ENCODE measurements at places on chromosomes 4 and X.

GRCh38 chrX:49139713-49140112 lies 16.2 kb upstream of the GPKOW start:
- DNase-seq = no peak

DNA sequence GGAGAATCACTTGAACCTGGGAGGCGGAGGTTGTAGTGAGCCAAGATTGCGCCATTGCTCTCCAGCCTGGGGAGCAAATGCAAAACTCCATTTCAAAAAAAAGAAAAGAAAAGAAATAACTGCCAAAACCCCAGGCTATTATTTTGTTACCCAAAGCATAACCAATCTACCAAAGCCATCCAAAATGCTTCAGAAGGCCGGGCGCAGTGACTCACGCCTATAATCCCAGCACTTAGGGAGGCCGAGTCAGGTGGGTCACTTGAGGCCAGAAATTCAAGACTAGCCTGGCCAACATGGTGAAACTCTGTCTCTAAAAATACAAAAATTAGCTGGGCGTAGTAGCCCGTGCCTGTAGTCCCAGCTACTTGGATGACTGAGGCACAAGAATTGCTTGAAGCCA lies 49.8 kb downstream of the SMIM31 start:
- DNase-seq = no peak

- no peak for DNase-seq
These were observed 199.5 kb upstream of the ZCCHC13 start for GRCh38 chrX:74104356-74105015.

- DNase-seq = peak; percentile 17
These were observed 57.5 kb downstream of the TEC start for GRCh38 chr4:48212165-48212564.

GRCh38 chr4:39023059-39023458 lies 9.2 kb downstream of the TMEM156 start:
- no peak for DNase-seq

- peak; percentile 27 for DNase-seq
These were observed 57.1 kb upstream of the ATXN3L start for GRCh38 chrX:13376857-13377549.

GRCh38 chr4:91170768-91171167 lies 1043.6 kb downstream of the CCSER1 start:
- DNase-seq = no peak

DNA sequence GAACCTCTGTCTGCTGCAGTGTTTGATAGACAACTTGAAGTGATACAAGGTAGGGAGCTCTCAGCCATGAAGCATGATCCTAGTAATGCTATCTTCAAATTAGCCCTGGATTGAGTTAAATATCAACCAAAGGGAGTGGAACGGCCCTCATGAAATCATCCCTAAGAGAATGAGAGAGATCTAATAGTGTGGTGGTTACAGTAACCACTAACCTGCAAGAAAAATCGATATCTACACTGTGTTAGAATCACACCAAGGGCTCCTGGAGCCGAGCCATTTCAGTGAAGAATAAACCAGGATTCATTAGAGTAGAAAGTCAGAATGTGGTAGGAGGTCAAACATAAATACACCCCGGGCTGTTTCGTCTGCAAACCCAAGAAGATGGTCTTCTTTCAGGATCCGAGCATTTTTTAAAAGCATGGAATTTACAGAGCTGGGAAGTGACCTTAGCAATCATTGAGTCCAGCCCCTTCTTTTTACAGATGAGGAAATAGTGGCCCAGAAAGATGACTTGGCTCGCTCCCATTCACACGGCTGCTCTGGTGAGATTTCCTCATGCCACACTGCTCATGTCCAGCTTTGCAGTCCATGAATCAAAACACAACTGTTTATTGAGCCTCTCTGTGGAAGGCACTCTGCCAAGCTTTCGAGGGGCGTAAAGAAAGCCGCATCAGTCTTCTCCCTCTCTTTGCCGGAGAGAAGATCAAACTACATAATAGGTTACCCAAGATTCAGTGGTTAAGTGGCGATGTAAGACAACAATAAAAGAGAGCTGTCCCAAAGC lies 5.5 kb upstream of the DCTD start:
- no peak for DNase-seq

DNA sequence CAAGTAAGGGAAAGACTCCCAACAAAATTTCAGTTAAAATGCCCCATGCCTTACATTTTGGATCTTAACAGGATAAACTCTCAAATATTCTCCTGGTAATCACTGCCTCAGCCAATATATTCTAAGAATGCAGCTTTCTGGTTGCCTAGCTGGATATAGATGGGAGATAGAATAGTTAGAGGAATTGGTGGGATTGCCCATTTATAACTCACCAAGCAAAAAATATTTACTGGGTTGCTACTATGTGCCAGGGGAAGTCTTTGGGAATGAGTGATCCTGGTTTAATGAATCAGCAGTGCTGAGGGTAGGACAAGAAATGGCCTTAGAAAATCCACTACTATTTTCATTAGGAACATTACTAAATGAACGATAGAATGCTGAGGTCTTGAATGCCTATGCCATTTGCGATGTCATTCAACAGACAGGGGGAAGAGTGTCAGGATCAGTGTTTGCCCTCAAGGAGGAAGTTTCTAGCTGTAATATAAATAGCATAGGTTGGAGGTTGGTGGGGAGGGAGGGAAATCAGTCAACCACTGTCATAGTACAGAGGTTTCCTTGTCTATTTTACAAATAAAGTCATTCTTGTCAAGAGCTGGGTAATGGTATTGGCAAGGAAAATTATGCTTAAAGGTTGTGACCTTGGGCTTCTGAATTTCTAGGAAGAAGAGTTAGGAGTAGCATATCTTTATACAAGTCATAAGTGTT lies 63.5 kb downstream of the ENOPH1 start:
- DNase-seq = no peak

GRCh38 chr4:169945636-169946035 lies 80.6 kb downstream of the MFAP3L start:
- DNase-seq = no peak

DNA sequence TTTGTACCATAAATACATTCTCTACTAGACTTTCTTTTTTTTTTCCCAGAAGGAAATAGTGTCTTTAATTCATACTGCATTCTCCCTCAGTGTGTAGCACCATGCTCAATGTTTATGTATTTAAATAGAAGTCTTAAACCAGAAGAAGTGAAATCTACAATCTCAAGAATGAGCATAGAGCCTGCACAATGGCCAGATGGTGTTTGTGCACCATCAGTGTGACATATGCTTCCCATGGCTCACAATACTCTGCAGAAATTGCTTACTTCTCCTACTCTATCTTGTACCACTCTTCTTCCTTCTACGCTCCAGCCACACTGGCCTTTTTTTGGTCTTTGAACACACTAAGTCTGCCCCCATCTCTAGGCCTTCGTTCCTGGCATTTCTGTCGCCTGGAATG lies 2.6 kb upstream of the DOCK11 start:
- no peak for DNase-seq

DNA sequence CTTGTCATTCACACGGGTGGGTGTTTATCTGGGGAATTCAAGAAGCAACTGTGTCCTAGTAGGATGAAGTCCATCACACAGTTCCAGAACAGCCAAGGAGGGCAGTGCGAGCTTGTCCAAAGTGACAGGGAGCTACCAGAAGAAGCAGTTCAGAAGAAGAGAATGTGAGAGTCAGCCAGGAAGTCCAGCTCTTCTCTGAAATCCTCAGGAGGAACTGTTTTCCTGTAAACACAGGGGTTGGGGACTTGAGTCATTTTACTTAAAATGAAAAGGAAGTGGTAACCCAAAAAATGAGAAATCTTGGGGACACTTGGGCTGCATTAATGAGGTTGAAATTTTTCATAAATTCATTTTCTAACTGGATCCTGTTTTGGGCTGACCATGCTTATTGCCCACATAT lies 8.2 kb upstream of the TLR10 start:
- peak; percentile 36 for DNase-seq

- DNase-seq = no peak
These were observed 56.7 kb upstream of the ENPP6 start for GRCh38 chr4:184274286-184274951.

- no peak for DNase-seq
These were observed 6.2 kb downstream of the MSX1 start for GRCh38 chr4:4865705-4866123.

DNA sequence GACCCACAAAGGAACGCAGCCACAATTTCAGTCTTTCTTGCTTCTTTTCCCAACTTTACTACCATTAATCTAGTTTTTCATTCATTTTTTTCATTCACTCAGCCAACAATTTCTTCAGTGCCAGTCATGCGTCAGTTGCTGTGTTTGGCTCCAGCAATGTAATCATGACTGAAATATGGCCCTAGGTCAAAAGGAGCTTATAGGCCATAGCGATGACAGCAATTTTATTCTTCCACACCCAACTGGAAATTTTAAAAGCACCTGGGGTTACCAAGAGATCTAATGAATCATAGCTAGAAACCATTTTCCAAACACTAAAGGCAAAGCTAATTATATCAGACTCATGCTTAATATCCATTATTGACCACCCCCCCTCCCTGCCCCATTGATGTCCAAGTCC lies 29.8 kb upstream of the C1QTNF7 start:
- no peak for DNase-seq

- no peak for DNase-seq
These were observed 75.3 kb upstream of the USP38 start for GRCh38 chr4:143109376-143109775.

DNA sequence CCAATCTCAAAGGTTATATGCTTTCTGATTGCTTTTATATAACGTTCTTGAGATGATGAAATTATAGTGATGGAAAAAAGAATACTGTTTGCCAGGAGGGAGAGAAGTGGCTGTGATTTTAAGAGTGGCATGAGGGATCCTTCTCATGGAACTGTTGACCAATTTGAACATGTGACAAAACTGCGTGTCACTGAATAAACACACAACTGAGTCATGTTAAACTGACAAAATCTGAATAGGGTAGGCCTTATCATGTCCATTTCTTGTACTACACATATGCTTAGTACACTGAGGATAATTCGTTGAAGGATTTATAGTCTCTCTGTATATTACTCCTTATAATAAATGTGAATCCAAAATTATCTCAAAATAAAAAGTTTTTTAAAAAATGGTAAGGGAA lies 22.2 kb upstream of the HSPA4L start:
- no peak for DNase-seq

GRCh38 chrX:39854772-39855747 lies 242.7 kb downstream of the BCOR start:
- DNase-seq = peak; percentile 96

- DNase-seq = no peak
These were observed 234.2 kb downstream of the FRAS1 start for GRCh38 chr4:78291277-78291676.

- no peak for DNase-seq
These were observed 10.4 kb downstream of the PAQR3 start for GRCh38 chr4:78928835-78929234.

GRCh38 chr4:168386002-168386401 lies 67.5 kb upstream of the DDX60 start:
- no peak for DNase-seq

GRCh38 chrX:34638116-34638515 lies 19.0 kb downstream of the TMEM47 start:
- peak; percentile 9 for DNase-seq

- DNase-seq = no peak
These were observed 790.3 kb upstream of the HTR2C start for GRCh38 chrX:113793563-113793962.

DNA sequence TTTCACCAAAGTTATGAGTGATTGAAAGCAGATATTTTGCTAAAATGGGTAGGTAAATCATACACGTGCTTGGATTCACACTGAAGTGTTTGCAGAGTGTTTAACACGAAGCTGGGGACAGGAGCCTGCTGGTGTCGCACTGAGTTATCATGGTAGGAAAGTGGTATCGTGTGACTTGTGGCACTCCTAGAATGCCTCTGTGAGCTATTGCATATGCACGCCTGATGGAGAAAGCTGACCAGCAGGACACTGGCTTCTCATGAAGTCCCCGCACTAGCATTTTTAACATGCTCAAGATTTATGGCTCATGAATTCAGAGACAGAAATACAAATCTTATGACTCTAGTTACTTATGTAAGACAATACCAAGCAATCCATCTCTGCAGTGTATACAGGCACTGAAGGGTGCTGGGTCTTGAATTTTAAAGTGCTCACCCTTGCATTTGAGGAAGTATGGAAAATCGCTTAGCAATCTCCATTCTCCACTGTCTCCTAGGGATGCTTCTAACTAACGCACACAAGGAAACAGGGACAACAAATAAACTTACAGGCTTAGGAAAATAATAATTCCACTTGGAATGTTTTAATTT lies 19.8 kb downstream of the VCX3B start:
- DNase-seq = no peak

GRCh38 chrX:45751156-45751555 lies 550.5 kb upstream of the DIPK2B start:
- DNase-seq = no peak

DNA sequence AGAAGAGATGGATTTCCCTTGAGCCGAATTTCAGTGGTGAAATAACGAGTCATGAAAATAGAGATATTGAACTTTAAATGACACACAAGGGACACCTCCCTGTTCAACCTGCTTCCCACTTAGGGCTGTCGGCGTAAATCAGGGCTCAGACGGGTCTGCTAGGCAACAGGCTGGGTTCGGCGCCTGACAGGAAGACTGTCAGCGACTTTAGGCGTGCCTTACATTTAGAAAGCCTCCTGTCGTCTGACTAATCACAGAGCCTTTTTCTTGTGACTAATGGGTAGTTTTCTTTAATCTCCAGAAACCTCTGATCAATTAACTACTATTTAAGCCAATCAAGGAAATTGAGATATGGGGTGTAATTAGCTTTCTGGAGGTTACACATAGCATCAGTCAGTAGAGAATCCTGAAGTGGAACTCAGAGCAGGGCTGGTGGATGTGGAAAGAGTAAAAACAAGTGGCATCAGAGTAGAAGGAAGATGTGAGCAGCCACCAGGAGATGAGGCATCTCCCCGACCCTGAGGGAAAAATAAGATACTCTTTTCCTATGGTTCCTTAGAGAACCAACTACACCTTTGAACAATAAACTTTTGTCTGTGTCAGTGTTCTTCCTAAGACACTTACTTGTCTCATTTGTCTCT lies 86.2 kb upstream of the HS3ST1 start:
- DNase-seq = no peak

- no peak for DNase-seq
These were observed 35.9 kb downstream of the GYPA start for GRCh38 chr4:144104509-144105130.

DNA sequence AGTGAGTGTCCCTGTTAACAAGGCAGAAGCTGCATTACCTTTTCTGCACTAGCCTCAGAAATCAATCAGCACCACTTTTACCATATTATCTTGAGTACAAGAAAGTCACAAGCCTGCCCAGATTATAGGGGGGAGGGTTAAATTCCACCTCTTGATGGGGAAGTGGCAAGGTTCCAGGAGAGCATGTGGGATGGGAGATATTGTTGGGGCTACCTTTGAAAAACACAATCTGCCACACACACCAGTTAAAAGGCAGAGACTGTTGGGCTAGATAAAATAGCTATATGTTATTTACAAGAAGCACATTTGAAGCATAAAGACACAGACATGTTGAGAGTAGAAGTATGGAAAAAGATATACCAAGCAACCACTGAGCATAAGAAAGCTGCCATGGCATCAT lies 6.6 kb upstream of the AVPR2 start:
- DNase-seq = no peak

DNA sequence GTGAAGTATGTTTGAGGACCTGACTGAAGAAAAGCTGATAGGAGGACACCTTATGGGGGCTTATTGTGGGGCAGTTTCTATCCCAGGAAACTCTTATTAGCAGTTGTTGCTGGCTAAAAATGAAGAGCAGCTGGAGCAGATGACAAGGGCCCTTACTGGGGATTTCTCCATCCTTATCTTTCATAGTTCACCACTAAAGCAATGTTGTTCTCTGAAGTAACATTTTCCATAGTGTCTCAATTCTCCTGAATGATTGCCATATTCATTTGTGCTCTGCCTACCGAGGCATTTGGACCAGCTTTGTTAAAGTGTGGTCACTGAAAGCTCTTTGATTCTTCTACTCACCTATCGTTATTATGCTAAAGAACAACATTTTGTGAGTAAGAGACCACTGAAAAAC lies 7.7 kb downstream of the ENOX2 start:
- no peak for DNase-seq
